Activated CD8-positive, alpha-beta memory T cell treated with anti-CD3 and anti-CD28 coated beads for 1 hour (primary cell): ENCODE measurements at places on chromosomes 5 and 9.

- no peak for DNase-seq
Observed at GRCh38 chr5:167947306-167947705, 344.1 kb upstream of the WWC1 start.

DNA sequence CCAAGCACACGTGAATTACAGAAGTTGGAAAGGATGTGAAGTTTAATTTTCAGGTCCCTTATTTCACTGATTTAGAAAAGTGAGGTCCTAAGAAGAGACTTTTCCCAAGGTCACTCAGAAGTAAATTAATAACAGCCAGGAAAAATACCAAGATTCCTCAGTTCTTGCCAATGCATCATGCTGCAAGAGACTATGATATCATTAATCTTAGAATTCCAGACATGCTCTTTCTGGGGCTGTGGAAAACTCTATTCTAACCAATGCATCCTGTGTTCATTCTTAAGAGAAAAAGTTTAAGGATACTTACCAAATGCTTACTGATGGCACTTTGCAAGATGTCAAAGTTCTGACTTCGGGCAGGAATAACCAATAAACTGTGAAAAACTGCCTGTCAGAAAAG lies 42.8 kb downstream of the TEX10 start:
- DNase-seq = no peak

DNA sequence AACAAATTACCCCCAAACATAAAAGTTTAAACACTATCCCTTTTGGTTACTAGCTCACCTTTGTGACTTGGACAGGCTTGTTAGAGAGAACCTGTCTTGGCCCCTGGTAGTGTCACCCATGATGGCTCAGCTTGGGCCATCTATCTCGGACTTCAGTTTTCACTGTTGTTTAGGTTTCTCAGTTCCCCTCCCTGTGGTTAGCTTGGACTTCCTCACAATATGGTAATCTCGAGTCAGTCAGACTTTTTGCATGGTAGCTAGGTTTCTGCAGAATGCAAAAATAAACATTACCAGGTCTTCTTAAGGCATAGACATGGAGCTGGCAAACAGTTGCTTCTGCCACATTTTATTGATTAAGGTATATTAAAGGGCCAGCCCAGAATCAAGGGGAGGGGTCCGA lies 324.3 kb upstream of the RORB start:
- DNase-seq = no peak

DNA sequence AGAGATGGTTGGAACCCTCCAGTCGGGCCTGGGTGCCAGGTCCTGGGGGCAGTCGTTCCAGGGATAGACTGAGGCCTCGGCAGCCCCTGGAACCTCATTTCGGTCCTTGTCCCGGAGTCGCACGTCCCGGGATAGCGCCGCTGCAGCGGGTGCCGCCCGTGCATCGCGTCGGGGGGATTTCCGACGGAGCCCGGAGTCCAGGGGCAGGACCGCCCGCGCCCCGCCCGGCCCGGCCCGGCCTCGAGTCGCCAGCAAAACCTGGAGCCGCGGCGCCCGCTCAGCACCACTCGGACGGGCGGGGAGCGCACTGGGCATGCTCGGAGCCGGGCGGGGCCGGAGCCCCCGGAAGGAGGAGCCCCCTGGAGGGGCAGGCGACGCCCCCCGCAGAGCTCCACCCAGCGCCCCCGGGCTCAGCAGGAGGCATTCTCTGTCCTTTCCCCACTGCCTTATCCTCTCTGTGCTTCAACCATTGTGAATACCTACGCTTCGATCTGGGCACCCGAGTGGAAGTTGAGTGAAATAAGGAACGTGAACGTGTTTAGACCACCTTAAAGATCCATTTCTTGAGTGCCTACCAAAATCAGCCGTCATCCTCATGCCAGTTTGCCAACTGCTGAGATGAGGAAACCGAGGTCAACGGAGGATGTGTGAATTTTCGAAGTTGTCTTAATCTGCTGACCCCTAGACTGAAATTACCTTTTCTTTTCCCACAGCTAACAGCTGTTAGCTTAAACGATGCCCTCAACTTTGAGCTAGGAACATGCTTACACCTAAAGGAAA lies 1.7 kb upstream of the PTPN3 start:
- no peak for DNase-seq

DNA sequence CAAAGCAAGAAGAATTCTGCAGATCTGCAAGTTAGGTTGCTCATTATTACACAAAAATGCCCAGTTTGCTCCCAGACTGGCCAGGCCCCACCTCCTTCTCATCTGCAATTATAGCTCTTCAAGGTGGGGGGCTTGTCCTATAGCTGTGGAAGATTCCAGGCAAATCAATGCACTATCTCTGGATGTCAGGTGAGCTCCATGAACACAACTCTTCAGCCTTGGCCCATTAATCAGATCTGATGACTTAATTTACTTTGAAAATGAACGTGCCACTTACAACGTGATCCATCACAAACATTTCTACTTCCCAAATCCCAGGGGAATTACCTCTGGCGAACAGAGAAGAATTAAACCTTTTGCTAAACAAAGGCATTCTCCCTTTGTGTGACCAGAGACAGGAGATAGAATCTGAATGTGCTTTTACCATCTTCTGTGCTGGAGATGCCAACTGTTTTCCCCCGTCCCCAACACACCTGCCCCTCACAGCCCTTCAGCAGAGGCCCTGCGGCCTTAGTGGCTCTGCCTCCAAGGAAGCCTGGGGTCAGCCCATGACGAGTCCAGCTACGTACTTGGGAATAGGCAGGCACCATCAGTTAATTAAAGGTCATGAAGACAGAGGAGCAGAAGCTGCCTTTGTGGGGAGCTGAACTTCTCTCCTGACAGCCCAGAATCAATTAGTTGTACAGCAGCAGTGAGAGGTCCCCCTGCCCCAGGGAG lies 60.5 kb downstream of the SNX18 start:
- DNase-seq = no peak

GRCh38 chr9:106860721-106861639 lies 2.0 kb upstream of the ZNF462 start:
- DNase-seq = no peak

DNA sequence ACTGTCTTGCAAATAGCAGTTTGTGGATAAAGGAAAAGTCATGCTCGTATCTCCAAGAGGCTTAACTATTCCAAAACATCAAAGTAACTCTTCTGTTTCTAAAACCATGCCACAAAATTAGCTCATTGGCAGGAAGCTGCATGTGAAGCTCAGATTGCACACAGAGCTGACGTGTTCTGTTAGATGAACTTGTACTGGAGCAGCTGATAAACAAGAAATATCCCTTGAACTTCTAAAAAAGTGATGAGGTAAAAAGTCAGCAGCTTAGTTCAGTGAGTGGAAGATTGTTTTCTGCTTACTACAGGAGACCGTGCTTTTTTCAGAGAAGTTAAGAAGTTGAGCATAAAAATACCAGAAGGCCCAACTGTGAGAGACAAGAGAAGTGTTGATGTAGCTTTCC lies 113.2 kb downstream of the SLC12A2 start:
- DNase-seq = no peak

- DNase-seq = no peak
Observed at GRCh38 chr5:96209829-96210228, 223.2 kb downstream of the PCSK1 start.

DNA sequence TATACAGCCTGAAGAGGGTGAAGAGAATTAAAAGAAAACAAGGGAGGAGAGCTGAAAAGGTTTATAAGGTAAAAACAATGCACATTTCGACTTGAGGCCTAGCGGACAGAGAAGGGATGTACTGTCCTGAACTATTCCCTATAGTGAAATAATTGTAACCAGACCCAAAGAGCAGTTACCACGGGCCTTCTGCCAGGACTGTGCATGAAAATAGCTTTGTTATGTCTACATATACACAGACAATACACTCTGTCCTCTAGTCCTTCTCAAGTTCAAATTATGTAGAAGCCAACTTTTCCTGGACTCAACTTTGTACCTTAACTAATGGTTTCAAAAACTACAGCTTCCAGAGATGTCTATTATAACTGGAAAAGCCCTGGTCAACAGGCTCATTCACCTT lies 223.7 kb downstream of the PCSK5 start:
- no peak for DNase-seq

DNA sequence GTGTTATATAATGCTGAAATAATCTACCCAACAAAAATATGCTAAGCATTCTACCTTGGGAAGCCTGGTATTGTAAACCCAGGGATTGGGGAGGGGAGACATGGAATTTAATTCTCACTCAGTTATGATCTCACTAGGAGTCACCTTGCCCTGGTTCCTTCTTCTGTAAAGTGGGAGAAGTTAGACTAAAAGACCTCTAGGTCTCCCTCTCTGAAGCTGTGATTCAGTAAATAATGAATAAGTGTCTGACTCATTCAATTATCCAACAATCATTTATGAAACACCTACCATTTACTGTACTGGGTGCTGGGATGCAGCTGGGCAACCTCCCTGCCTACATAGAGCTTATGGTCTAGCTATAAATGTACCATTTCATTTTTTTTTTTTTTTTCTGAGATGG lies 20.2 kb upstream of the SPARC start:
- DNase-seq = no peak

DNA sequence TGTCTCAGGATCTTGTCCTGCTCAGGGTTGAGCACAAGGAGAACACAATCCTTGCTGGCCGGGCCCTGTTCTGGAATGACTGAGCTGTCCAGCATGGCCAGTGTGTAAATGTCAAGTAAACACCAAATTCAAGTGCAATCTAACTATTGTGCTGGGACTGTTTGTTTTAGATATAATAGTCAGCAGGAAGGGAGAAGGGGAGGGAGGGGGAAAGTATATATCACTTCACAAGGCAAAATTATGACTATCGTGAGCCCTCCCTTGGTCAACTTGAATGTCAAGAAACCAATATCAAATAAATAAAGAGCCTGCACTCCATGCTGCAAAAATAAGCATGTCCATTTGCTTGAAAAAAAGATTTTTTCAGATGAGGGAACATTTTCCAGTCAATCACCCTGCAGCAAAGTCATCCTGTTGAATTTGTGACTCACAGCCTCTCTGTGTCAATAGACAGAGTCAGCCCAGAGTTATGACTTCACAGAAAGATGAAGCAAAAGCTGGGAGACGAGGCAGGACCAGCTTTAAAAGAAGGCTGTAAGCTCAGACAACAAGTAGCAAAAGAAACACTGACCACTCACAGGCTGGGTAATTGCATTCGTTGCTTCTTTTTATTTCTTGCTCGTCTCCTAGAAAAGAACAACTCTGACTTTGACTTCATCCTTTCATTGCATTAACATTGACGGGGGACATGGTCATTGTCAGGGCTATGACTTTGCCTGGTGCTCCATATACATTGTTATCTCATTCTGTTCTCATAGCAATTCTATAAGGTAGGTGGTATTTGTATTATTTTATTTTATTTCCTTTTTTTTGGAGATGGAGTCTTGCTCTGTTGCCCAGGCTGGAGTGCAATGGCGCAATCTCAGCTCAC lies 15.3 kb upstream of the KLF4 start:
- no peak for DNase-seq

DNA sequence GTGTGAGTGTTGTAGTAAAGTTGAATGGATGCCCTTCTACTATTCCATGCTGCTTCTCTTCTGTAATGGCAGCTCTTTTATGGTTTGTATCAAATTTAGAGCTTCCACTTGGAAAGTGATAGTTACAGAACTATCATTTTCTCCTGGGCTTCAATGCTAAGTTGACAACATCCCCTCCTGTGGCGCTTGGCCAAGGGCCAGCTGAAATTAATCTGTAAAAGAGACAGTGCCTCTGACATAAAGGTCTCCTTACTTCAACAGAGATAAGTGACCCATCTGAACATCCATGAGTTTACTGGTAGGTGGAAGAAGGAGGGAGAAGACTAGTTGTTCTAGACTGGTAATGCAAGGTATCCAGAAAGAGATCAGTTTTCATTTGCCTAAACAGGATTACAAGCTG lies 39.7 kb downstream of the CHSY3 start:
- no peak for DNase-seq

- DNase-seq = no peak
Observed at GRCh38 chr5:136037001-136037705, 8.4 kb downstream of the TGFBI start.

DNA sequence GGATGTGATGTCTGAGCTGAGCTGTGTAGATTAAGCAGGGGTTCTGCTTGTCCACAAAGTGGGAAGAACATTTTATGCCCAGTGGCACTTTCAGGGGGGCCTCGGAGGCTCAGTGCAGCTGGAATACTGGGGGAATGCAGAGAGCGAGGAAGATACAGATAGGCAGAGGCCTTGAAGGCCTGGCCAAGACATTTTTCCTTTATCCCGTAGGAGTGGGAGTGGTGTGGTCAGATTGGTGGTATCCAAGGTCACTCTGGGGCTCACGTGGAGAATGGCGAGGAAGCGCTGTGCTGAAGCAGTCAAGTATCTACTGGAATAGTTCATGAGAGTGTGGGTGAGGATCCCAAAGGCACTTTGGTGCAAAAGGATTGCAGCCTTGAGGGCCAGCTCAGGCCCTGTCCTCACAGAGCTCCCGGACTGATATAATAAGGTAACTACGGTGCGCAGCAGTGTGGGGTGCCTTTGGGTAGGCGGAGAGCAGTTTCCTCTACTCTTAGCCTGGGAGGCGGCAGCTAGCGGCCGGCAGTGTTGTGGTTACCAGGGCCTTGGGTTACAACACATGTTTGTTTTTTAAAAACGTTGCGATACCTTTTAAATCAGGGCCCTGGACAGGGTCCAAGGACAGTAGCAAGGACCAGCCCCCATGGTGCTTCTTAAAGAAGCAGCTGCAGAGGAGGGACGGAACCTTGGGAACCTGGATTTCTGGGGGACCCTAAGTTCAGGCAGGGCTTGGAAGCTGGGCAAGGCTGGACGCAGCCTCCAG lies 10.8 kb upstream of the CCDC69 start:
- no peak for DNase-seq

DNA sequence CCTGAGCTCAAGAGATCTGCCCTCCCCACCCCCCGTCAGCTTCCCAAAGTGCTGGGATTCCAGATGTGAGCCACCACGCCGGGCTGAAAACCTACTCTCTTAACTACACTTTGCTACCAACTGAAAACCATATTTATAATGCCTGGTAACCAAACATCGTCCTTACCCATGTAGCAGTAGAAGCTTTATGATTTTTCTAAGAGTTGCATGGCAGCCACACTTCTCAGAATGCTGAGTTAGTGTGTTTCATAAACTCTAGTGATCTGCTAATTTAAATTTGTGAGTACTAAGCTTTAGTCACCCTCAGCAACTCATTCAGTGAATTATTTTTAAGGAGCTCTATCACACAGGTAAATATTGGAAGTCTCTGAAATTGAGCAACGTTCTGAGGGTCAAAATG lies 478.4 kb downstream of the KDM4C start:
- no peak for DNase-seq

GRCh38 chr5:124697933-124698591 lies 48.4 kb downstream of the ZNF608 start:
- no peak for DNase-seq

- DNase-seq = no peak
Observed at GRCh38 chr5:147743012-147743411, 39.5 kb downstream of the JAKMIP2 start.

GRCh38 chr5:176381979-176382378 lies 6.4 kb downstream of the NOP16 start:
- no peak for DNase-seq

DNA sequence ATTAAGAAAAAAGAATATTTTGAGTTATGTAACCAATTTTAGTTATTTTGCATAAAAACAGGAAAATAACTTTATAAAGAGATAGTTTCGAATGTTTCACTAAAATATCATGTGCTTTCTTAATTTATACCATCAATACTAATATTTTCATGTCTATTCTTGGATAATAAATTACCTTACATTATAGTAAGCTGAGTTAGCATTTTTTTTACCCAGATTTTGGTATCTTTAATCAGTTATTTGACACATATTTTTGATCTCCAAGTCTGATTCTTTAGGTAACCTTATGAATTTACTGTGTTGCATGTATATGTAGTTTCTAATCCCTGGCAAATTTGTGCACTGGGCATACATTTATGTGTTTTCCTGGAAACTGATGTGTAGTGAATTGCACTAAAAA lies 138.0 kb downstream of the KDM4C start:
- DNase-seq = no peak

GRCh38 chr9:123378956-123379660 lies 23.1 kb downstream of the CRB2 start:
- no peak for DNase-seq
